ENCODE measurements at places on chromosomes 7 and 10.

GRCh38 chr10:23157691-23158369, 34.3 kb upstream of the PTF1A start:
- DNase-seq, result peak; percentile 61

- DNase-seq, result no peak
Observed at GRCh38 chr7:77912293-77912692, 113.7 kb downstream of the PHTF2 start.

DNA sequence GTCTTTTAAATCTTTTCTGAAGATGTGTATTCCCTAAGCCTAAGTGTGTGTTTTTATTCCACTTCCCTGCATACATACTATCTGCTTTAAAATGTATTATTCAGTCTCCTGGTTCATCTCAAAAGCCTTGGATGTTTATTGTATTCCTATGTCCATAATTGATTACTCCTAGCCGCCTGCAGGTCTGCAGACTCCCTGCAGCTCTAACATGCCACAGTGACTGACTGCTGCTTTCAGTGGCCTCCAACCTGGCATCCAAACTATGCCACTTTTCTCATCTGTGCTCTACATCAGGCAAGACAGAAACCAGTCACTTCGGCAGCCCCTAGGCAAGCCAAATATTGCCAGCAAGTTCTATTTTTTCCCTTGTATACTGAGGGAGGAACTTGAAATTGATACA, 81.7 kb downstream of the ABCA13 start:
- no peak for DNase-seq

GRCh38 chr10:128793726-128794655, 667.8 kb upstream of the MKI67 start:
- no peak for DNase-seq

DNA sequence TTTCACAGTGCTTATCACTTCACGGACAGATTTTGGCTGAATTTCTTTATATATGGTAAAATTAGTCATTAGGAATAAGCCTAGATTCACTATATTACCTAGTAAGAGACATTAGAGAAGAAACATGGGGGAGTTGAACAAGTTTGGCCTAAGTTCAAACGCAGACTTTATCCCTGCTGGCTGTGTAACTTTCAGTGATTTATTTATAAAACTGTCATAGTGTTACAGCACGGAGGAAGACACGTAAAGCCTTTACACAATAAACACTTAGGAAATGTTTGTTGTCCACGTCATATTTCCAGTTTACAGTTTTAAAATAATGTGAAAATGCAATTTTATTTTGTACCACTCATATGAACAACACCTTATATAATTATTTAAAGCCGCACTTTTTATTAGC, 661.5 kb downstream of the MAGI2 start:
- no peak for DNase-seq

Data from H7 (cell line).